ENCODE measurements at places on chromosomes 6 and 20.

- DNase-seq: no peak
Observed at GRCh38 chr6:303948-304558, 11.8 kb downstream of the DUSP22 start.

- DNase-seq: no peak
Observed at GRCh38 chr6:159525445-159526025, 167.5 kb downstream of the SOD2 start.

- DNase-seq: no peak
Observed at GRCh38 chr6:139270249-139270648, 21.5 kb downstream of the TXLNB start.

DNA sequence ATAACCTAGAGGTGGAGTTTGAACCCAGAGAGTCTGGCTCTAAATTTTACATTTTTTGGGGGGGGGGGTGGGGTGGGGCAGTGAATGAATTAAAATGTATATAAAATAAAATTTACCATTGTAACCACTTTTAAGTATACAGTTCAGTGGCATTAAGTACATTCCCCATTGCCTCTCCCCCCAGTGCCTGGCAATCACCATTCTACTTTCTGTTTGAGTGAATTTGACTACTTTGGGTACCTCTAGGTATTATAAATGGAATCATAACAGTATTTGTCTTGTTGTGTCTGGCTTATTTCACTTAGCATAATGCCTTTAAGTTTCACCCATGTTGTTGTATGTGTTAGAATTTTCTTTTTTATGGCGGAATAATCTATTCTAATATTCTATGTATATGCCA lies 2.7 kb downstream of the FAM110A start:
- no peak for DNase-seq

GRCh38 chr20:58424218-58424969 lies 35.4 kb downstream of the VAPB start:
- no peak for DNase-seq

DNA sequence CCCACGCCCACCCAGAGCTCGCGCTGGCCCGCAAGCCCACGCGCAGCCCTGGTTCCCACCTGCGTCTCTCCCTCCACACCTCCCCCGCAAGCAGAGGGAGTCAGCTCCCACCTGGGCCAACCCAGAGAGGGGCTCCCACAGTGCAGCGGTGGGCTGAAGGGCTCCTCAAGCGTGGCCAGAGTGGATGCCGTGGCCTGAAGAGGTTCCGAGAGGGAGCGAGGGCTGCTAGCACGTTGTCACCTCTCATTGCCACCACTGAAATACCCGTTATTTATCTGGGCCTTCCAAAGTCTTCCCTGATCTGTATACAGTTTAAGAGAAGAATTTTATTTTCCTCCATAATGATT lies 88.3 kb upstream of the MYLIP start:
- no peak for DNase-seq

GRCh38 chr20:51612896-51613295 lies 70.4 kb upstream of the NFATC2 start:
- no peak for DNase-seq

GRCh38 chr6:159617444-159617843 lies 75.6 kb downstream of the SOD2 start:
- no peak for DNase-seq

- DNase-seq: peak; percentile 75
Observed at GRCh38 chr20:58485393-58485792, 29.8 kb downstream of the APCDD1L start.

GRCh38 chr6:9044426-9044825 lies 609.1 kb upstream of the SLC35B3 start:
- DNase-seq: no peak

DNA sequence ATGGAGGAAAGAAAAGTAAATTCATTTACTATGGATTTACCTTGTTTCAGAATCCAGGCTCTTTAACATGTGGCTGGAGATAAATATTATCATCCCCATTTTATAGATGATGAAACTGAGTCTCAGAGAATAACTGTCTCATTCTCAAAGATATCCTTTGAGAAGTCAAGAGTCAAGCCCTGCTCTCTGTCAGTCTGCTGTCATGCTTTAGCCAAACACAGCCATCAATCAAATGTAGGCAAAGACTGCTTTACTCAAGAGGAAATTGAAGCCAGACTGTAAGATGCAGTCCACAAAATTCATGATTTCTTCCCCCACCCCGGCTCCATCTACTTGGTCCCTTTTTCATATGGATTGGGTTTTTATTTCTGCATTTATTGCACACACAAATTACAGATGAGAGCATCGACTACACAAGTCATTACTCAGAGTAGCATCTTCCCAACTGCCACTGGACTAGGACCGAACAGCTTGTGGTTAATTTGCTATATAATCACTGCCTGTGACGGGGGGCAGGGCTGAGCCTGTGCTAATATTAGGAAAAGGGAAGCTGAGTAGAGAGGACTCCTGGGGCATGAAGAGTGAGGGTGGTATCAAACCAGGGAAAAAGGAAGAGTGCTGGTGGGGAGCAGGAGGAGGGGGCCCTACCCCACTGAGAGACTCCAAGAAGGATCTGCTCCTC lies 102.7 kb upstream of the TOP1 start:
- no peak for DNase-seq

- no peak for DNase-seq
Observed at GRCh38 chr20:41510847-41511450, 107.2 kb downstream of the CHD6 start.

GRCh38 chr20:57869951-57870315 lies 160.1 kb upstream of the PMEPA1 start:
- no peak for DNase-seq

DNA sequence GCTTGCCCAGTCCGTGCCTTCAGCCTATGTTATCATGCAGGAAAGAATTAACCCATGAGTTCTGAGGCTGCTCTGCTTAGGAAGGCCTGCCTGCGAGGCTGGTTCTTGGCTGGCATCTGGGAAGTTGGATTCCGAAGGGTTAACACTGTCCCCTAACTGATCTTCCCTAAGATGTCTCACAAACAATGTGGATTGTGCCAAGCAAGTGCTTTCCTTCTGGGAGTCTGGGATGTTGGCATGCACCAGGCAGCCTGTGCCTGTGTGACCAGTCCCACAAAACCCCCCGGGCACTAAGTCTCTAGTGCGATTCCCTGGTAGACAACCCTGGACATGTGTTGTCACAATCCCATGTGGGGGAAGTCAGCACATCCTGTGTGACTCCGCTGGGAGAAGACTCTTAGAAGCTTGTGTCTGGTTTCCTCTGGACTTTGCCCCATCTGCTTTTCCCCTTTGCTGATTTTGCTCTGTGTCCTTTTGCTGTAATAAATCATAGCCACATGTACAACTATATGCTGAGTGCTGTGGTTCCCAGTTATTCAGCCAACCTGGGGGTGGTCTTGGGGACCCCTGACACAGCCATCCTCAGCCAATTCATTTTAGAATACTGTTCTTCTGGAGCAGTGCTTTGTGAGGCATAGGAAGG lies 83.8 kb downstream of the SLC22A23 start:
- DNase-seq: no peak

DNA sequence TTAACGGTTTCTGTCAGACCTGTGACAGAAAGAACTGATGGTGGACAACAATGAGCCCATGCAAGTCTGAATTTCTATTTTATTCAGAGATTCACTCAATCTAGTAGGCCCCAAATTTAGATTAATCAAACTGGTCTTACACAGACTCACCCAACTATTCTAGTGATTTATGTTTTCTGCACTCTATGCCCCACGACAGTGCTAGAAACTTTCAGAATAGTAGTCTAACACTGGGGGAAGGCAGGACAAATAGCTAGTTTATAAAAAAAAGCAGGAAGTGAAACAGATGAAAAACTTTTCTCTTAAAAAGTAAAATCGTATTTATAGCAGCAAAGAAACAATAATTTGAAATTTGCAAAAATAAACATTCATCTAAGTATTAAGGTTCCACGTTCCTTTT lies 5.0 kb downstream of the TCP11 start:
- DNase-seq: no peak

DNA sequence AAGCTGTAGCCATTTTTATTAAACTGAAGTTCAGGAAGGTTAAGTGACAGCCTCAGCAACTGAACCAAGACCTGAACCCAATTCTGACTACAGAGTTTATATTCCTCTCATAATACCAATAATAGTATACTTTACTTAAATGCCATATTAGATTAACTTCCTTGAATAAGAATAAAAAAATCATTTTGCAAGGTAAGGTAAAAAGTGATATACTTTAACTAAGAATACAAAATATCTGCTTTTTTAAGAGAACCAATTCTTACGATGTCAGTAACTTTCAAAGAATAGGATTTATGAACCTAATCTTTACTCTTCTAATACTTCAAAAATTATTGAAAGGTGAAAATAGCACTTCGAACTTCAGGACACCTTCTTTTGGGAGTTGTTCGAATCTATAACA lies 3.7 kb downstream of the RAD21L1 start:
- DNase-seq: no peak

DNA sequence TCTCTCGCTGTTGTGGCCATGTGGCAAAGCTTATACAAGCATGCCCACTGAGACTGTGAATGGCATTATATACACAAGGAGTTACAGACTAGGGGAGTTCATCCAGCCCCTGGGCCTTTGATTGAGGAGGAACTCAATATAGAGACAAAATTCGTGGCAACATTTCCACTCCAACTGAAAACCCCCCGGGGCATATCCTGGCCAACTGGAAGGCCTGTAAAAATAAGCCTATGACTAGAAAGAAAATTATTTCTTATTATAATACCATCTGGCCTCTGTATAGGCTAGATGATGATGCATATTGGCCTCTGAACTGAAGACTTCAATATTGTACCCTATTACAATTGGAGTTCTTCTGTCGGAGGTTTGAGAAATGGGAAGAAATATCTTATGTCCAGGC lies 175.5 kb upstream of the GJE1 start:
- DNase-seq: no peak

- DNase-seq: no peak
Observed at GRCh38 chr6:27280540-27281000, 31.5 kb downstream of the POM121L2 start.

DNA sequence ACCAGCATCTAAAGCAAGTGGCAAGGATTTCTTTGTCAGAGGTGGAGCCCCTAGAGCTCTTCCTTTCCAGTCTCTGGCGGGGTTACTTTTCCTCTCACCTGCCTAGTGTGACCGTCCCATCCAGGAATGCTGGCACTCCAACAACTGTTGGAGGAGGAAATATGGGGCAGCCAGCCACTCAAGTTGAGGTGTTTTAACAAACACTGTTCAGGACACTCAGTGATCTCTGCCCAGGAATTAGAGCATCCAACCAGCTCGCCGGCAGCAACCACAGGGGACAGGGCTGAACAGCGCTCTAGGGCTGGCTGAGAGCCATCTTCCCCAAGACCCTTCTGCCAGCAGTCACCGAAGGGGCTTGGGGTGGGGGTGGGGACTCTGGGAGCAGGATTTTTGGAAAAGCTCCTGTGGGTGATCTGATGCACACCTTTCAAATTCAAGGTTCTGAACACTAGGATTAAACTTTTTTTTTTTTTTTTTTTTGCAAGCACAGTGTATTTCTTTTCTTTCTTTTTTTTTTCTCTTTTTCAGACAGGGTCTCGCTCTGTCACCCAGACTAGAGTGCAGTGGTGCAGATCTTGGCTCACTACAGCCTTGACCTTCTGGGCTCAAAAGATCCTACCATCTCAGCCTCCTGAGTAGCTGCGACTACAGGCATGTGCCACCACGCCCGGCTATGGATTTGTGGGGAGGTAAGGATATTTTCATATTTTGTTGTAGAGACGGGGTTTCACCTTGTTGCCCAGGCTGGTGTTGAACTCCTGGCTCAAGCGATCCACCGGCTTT lies 28.4 kb upstream of the KCNK16 start:
- DNase-seq: no peak

GRCh38 chr6:129661536-129662405 lies 48.2 kb downstream of the ARHGAP18 start:
- no peak for DNase-seq

- peak; percentile 21 for DNase-seq
Observed at GRCh38 chr6:131635384-131636340, 1.4 kb upstream of the ENPP3 start.

- DNase-seq: no peak
Observed at GRCh38 chr6:105964979-105965760, 121.0 kb upstream of the PRDM1 start.

GRCh38 chr6:83536034-83536646 lies 23.8 kb downstream of the PRSS35 start:
- peak; percentile 64 for DNase-seq

GRCh38 chr6:15962449-15962764 lies 166.5 kb upstream of the MYLIP start:
- DNase-seq: no peak

DNA sequence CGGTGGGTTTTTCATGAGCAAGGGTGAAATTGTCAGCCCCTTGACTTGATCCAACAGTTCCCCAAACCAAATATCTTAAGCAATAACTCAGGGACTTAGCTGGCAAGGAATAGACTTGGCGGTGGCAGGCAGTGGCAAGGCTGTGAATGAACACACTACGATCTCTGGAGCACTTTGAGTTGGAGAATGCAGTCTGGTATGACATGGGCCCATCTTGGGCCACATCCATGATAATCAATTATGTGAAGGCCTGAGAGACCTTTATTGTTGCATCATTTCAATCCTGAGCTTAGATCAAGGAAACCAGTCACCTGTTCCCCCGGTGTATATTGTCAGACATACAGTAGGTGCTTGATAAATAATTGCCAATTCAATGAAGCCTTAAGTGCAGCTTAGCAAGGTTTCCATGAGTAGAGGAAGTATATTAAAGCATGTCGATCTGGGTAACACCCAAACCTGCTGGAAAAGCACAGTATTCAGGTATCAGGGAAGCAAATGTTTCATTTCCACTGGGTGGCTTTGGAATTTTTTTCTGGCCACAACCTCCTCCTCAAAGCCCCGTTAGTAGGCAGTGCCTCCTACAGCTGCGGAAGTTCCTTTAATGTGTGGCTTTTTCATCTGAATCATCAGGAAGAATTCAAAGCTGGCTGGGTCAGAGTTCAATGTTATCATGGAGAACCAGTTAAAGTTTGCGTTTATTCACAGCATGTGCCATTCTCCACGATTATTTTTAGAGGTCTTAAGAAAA lies 10.2 kb downstream of the CASS4 start:
- no peak for DNase-seq

DNA sequence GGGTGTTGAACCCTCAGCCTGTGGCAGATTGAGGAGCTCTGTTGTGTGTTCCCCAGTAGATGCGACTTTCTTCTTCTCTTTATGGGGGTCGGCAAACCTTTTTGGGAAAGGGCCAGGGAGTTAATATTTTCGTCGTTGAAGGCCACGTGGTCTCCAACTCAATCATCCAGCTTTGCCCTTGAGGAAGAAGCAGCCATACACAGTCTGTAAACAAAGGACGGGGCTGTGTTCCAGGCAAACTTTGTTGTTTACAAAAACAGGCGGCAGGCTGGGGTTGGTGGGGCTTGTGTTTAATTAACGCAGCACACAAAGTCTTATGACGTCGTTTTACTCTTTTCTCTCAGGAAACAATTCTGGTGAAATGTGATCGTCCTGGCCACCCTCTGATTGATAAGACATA lies 20.2 kb downstream of the KIF25 start:
- no peak for DNase-seq

- peak; percentile 42 for DNase-seq
Observed at GRCh38 chr20:47493963-47494293, 7.8 kb upstream of the NCOA3 start.

DNA sequence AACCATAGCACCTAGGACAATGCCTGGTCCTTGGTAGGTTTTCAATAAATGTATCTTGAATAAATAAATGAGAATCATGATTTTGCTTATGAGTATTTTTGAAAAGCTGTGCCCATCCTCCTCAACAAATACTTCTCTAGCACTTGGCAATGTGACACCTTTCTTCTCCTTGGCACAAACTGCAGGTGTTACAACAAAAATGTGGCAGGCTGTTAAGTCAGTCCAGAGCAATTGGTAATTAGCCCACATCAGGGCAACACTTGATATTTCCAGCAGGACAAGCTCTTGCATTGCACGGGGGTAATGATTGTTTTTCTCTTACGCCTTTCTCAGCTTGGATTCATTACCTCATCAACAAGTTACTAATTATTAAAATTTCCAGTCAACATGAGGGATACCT lies 31.6 kb upstream of the SNX9 start:
- no peak for DNase-seq
